ENCODE measurements at places on chromosomes 5 and 9.

DNA sequence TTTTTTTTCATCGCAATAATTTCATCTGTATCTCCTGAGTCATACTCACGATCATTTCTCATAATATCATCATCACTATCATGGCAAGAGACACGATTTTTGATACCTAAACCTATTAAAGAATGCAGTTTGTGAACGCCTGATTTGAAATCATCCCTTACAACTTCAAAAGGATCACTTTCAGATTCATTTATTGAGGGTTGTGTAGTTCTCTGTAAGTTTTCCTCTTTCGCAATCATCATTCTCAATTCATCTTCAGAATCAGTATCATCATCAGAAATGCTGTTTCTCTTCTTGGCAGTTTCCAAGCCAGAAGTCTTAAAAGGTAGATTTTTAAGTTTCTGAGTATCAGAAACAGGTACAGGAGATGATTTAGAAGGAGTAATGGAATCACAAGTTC is 9.7 kb downstream of the NOL8 start:
- no peak for DNase-seq

- DNase-seq, result no peak
Observed at GRCh38 chr5:103498211-103498610, 64.4 kb downstream of the NUDT12 start.

GRCh38 chr5:172147857-172148256 is 40.2 kb downstream of the STK10 start:
- no peak for DNase-seq

DNA sequence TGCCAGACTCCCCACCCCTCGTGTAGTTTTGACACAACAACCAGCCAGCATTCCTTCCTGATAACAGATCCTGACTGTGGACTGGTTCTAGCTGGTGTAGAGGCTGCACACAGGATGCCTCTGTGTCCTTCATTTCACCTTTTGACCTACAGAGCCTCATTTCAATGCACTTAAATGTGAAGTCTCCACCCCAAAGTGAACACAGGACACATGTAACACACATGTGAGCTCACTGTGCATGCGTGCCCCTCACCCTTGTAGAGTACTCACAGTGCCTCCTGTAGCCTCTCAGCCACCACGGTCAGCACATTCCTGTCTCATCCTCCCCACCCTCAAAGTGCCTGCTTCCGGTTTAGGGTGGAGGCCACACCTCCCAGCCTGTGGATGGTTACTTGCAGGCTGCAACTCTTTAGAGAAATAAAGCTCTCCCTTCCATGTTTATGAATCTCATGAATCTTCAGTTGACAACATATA is 11.6 kb upstream of the NKD2 start:
- DNase-seq, result no peak

GRCh38 chr5:171449426-171449825 is 30.0 kb downstream of the FGF18 start:
- no peak for DNase-seq

GRCh38 chr9:114551750-114552685 is 35.6 kb upstream of the ATP6V1G1 start:
- DNase-seq, result peak; percentile 99

GRCh38 chr5:93294199-93294598 is 286.8 kb downstream of the NR2F1-AS1 start:
- peak; percentile 52 for DNase-seq

DNA sequence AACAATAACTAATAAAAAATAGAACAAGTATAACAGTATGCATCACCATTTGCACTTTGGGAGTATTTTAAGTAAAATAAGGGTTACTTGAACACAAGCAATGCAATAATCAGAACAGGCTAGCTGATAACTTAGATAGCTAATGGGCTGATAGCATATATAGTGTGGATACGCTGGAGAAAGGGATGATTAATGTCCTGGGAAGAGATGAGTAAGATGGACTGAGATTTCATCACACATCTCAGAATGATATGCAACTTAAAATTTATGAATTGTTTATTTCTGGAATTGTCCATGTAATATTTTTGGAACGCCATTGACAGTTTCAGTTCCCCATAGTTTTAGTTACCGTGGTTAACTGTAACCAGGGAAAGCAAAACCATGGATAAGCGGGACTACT is 173.6 kb downstream of the ISL1 start:
- DNase-seq, result no peak

DNA sequence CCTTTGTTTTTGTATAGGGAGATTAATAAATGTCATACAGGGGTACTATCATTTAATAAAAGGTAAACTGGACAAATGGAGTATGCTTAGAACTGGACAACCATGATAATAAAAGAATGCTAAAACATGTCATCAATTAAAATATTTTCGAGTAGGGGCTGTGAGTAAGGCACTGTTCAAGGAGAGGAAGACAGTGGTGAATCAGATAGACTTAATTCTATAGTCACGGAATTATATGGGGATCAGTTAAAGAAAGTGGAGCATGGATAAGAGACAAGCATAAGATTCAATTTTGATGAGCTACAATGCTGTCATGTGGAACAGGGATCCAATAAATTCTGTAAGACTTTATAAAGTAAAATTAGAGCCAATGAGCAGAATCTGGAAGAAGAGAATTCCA is 104.5 kb downstream of the HMHB1 start:
- DNase-seq, result no peak

DNA sequence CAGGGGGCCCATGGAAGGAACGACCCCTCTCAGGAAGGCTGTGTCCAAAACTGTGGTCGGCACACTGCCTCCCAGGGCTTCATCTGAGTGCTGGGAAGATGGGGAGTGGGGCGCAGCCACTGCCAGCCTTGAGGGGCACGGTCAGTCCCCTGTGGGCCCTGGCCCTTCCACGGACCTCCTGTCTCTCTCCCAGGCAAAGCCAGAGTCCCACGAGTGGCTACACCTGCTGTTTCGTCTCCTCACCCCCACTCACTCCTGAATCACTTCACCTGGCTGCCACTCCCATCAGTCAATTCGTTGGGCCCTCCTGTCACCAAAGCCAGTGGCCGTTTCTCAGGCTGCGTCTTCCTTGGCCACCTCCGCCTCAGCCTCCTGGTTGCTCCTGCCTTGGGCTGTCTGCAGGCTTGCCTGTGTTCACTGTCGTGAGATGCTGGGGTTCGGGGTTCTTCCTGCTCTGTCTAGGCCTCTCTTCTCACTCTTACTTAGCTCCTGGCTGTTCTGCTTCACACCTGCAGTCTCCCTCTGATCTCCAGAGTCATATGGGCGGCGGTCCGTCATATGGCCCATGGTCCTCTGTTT is 58.8 kb upstream of the RNF130 start:
- DNase-seq, result no peak

GRCh38 chr9:136589766-136590763 is 44.2 kb upstream of the NOTCH1 start:
- DNase-seq, result no peak

DNA sequence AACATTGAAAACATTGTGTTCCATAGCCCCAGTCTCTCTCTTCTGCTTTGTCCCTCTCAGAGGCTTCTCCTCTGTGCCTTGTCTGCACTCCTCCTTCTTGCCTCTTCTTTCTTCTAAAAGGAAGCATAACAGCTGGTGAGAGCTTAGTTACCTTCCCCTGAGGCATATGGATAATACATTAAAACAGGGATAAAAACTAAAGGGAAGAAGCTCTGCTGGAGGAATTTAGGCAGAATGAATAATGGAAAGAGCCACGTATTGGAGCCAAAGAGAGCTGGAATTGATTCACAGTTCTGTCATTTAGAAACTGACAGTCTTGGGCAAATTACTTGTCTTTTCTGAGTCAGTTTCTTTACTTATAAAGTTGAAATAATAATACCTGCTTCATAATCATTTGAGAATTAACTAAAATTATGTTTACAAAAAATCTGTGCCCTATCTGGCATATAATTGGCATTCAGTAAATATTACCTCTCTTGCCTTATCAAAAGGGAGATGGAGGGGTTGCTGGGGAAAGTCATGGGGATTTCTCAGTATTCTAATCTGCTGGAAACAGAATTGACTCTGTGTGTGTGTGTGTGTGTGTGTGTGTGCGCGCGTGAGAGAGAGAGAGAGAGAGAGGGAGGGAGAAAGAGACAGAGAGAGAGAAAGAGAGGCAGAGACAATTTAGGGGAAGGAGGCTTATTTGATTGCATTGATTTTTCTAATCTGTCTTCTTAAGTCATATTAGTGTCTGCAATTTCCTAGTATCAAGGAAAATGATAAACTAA is 20.2 kb downstream of the ZNF474 start:
- DNase-seq, result no peak

GRCh38 chr5:25056836-25057235 is 412.1 kb upstream of the CDH10 start:
- DNase-seq, result no peak

DNA sequence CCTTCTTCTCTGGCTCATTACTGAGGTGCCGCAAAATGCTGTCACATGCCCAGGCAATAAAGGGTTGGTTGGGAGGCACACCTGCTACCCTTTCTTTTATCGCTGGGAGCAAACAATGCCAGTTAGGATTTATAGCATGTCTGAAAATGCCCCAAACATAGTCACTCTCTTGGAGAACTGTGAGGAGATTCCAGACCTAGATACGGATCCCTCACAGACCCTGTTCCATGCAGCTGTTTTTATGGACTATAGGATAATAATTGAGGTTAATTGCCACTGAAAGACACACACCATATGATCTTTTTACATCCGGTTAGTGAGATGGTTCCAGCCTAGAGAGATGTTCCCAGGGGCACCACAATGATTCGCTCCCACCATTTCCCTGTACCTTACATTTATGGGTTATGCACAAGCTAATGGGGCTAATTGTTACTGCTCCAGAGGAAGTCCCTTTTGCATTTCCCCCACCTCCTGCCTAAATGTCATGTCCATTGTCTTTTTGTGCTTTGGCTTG is 318.1 kb downstream of the PIK3R1 start:
- DNase-seq, result peak; percentile 3

DNA sequence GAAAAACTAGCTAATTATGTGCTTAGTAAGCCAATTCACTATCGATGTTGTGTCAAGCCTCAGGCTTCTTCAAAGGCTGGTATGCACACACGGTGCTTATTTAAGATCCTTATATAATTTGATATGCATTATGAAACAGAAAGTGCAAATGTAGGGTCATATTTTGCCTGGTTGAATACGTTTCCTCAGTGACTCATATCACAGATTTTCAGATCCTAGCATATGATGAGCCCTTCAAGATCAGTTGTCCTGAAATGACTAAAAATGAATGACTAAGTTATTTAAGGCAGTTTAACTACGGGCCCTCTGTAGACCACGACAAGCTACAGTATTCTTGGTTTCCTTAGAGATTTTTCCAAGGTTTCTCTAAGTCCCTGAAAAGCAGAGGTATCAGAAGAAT is 778.3 kb downstream of the PRELID2 start:
- no peak for DNase-seq

DNA sequence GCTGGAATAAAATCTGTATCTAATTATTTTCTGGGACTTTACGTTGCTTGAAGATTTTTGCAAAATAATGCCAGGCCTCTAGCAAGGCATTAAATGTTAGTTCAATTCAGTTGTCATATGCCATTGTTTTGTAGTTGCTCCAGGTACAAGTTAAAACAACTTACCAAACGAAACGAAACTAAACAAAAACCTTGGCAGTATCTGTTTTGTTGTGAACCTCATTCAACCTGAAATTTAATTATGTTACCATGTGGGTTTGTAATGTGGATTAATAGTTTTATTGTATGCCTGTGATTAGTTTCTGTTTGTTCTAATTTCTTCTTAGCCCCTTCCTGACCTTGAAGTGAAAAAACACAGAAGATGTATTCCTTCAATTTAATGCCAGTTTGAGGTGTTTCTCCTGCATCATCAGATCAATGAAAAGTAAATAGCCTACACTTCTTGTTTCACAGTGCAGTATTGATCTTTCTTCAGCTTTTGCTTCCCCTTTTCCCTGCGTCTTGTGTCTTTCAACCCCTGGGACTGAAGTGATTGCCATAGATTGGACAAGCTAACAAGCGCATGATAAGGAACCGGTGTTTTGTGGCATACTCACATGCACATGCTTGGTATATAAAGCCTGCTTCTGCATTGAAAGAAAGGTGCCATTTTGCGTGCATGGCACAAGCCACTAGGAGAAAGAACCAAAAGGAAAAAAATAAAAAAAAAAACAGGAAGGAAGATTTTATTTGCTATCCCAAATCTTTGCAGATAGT is 699.0 kb upstream of the ARRDC3 start:
- no peak for DNase-seq

DNA sequence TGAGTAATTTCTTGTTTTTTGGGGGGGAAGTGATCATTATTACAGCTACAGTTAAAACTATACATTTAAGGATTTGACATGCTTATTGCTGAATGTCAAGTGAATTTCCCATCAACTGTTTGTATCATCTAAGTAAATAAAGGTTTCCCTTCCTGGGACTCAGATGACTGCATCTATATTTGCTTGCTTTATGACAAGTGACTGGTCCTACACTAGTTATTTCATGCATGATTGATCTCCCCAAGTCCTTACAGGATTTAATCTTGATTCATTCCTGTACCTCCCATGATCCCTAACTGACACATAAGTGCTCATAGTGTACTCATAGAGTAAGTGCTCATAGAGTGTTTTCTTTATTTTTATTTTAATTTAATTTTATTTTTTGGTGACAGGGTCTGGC is 2.8 kb downstream of the TXNDC8 start:
- no peak for DNase-seq

DNA sequence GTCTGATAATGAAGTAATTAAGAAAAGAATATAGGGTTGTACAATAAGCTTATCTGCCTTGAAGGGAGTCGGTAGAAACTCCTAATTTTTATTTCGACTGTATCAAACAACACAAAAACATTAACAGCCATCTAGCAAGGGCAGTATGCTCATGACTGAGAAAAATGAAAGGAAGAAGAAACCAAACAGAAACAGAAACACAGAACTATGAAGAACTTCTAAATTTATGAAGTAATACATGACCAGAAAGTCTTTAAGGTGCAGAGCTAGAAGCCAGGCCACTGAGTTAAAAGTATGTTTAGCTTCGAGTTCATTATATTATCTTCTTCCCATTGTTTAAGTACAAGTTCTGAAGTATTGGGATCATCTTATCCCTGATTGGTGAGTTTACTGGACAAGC is 367.3 kb upstream of the C9orf72 start:
- DNase-seq, result no peak

DNA sequence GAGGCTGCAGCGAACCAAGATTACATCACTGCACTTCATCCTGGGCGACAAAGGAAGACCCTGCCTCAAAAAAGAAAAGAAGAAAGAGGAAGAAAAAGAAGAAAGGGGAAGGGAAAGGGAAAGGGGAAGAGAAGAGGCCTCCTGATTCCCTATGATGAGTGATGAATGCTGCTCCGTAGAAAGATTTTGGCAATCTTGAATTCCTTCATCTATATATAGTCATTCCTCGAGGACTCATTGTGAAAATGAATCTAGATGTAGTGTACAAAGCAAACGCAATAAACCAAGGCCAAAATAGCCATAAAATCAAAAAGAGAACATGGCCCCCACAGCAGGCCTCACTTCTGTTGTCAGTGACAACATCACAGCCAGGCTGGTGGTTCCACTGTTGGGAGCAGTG is 218.0 kb downstream of the DCP2 start:
- DNase-seq, result no peak

- DNase-seq, result no peak
Observed at GRCh38 chr9:89361031-89361430, 42.7 kb downstream of the SECISBP2 start.

DNA sequence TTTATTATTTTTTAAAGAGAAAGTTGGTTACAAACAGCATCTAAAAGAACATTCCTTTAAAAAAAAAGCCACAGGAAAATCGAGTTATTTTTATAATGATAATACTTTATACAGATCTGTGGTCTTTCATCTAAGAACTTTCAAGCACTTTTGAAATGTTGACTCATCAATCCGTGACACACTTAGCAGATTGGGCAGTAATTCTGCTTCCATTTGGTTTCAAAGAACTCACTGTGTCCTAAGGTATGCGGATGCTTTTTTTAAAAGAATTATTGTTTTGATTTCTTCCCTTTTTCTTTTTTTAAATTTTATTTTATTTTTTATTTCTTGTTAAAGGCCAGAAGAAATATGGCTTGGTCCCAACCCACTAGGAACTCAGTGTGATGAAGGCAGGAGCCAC is 147.8 kb downstream of the AOPEP start:
- DNase-seq, result peak; percentile 59
